Stimulated activated CD8-positive, alpha-beta memory T cell treated with anti-CD3 and anti-CD28 coated beads, Interleukin-7, amount 100 ng/mL, for 48 hours (primary cell): ENCODE measurements at places on chromosomes 7 and 10.

- no peak for DNase-seq
Measured at GRCh38 chr10:7819121-7819460, 786 bp downstream of the TAF3 start.

- DNase-seq: no peak
Measured at GRCh38 chr7:50978633-50979215, 196.0 kb upstream of the GRB10 start.

DNA sequence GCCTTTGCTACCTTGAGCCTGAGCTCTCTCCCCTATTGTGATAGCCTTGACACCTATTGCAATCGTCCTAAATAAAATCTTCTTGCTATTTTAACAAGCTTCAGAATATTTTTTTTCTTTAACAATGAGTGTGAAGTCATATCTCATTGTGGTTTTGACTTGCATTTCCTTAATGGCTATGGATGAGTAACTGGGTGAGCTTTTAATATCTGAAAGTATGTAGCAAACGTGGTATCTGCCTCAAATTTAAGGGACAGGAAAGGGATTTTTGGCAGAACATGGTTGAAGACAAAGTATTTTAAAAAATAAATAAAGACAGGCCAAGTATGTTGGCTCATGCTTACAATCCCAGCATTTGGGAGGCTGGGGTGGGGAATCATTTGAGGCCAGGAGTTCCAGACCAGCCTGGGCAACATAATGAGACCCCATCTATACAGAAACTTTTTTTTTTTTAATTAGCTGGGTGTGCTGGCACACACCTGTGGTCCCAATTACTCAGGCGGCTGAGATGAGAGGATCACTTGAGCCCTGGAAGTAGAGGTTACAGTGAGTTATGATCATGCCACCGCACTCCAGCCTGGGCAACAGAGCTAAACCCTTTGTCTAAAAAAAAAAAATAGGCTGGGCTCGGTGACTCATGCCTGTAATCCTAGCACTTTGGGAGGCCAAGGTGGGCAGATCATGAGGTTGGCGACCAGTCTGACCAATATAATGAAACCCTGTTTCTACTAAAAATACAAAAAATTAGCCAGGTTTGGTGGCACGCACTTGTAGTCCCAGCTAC is 319.3 kb upstream of the NRP1 start:
- no peak for DNase-seq

GRCh38 chr7:17940951-17941431 is 697 bp upstream of the SNX13 start:
- no peak for DNase-seq

- DNase-seq: no peak
Measured at GRCh38 chr7:47973739-47974138, 5.7 kb downstream of the HUS1 start.
